ENCODE measurements at places on chromosomes 4 and X.
A peak's percentile ranks its signal among the peaks of the same experiment; 100 is the strongest.

DNA sequence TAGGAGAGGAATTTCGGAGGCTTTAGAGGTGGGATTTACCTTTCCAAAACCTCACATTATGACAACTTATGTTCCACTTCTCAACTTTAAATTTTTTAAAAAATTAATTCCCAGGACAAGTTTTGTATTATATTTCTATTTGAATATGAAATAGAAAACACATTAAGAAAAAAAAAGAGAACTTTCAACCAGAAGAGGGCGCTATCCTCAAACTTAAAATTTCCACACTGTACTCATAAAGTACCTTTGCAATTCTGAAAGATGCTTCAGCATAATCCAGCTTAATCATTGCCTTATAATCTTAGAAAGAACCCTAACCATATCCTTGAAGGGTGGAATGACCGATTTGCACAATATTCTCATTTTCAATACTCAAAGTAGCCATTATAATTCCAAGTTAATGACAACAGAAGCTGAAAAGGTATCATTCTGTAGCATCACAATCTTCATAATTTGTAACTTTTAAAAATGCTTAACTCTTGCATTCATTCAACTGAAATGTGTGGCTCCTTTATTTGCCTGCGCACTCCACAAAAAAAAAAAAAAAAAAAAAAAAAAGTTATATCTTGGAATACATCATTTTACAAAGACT, 158.0 kb downstream of the KCNIP4 start:
- no peaks in the 10 kb centered on the region for H3K4me1 ChIP-seq
- H3K27ac ChIP-seq, result no peak overlapping the region
- no peaks in the 10 kb centered on the region for H3K27me3 ChIP-seq
- no peak overlapping the region for H3K4me3 ChIP-seq

DNA sequence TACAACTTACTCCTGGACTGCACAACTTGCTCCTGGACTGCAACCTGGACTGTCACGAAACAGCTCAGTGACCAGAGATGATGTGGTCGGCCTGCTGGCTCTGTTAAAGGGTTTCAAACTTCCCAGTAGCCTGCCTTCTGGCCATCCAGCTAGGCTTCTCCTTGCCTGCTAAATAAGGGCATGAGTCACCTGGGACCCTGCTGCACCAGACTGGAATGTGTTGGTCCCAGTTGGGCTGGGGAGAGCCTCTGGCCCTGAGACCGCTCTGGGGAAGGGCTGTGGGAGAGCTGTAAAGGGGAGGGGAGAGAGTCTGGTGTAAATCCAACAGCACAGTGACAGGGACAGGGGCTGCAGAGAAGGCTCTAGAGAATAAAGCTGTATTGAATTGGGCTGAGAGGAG, 165.8 kb downstream of the VSIG4 start:
- peaks cover 23% of the 10 kb centered on the region for H3K4me1 ChIP-seq
- DNase-seq, result no peak
- H3K27me3 ChIP-seq, result no peaks in the 10 kb centered on the region
- no peak overlapping the region for H3K27ac ChIP-seq

DNA sequence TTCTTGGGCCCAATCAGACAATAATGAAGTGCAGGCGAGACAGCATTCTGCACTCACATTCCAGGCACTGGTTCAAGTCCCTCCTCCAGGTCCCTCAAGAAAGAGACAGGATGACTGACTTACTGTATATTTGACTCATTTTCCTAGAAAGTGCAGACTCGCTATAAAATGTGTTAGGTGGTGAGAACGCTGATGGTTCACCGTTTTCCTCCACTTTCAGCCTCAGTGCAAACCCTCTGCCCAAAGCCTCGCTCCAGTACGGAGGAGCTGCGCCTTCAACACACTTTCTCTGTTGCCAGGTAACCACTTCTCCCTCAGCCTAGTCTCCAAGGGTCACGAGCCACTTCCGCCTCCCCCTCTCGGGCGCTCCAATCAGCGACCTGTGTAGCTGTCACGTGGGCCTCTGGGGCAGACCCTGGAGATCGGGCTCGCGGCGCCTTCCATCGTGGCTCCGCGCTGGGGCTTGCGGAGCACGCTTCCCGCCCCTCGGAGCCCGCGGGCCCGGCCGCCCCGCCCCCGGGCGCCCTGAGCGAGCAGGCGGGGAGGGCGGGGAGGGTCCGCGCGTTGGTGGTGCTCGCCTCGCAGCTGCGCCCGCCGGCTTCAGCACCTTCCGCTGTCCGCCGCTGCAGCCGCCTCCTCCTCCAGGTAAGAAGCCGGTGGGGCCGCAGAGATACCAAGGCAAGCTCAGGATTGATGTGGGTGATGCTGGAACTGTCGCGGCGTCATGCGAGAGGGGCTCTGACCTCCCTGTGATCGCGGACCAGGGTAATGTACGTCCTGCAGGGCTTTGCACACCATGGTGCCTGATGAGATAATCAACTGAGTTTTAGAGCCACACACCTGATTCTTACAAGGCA, at the start of gene WDR17:
TSS of gene WDR17 (plus strand) at position 407 of the 857 bp plus-strand sequence. CDS start 45,740 bp downstream, outside the sequence.
- H3K27ac ChIP-seq, result peak within 1 kb of the TSS; percentile 33
- H3K4me3 ChIP-seq, result peak within 1 kb of the TSS; percentile 95
- H3K36me3 ChIP-seq, result no peaks in the 10 kb centered on the region
- peak; percentile 90 for DNase-seq

- peaks cover 4% of the 10 kb centered on the region for H3K27me3 ChIP-seq
- H3K36me3 ChIP-seq, result no peaks in the 10 kb centered on the region
- H3K4me3 ChIP-seq, result no peak overlapping the region
- no peak overlapping the region for H3K27ac ChIP-seq
- no peaks in the 10 kb centered on the region for H3K4me1 ChIP-seq
These were observed 56.6 kb upstream of the C4orf54 start for GRCh38 chr4:99714179-99714578.

GRCh38 chrX:50643525-50644137, 170.4 kb downstream of the SHROOM4 start:
- H3K36me3 ChIP-seq, result no peaks in the 10 kb centered on the region
- peaks cover 4% of the 10 kb centered on the region for H3K4me1 ChIP-seq
- H3K27me3 ChIP-seq, result peaks cover 5% of the 10 kb centered on the region
- no peak overlapping the region for H3K4me3 ChIP-seq
- H3K27ac ChIP-seq, result no peak overlapping the region
- DNase-seq, result no peak

GRCh38 chrX:153477364-153477857, 7.0 kb upstream of the HAUS7 start:
- no peak overlapping the region for H3K4me3 ChIP-seq
- H3K27me3 ChIP-seq, result peaks cover 4% of the 10 kb centered on the region
- H3K4me1 ChIP-seq, result peaks cover 20% of the 10 kb centered on the region
- no peak for DNase-seq

- H3K36me3 ChIP-seq, result no peaks in the 10 kb centered on the region
- no peaks in the 10 kb centered on the region for H3K4me1 ChIP-seq
- no peak for DNase-seq
- H3K27me3 ChIP-seq, result peaks cover 4% of the 10 kb centered on the region
- no peak overlapping the region for H3K4me3 ChIP-seq
These were observed 692.6 kb downstream of the RAB28 start for GRCh38 chr4:12791536-12791935.

DNA sequence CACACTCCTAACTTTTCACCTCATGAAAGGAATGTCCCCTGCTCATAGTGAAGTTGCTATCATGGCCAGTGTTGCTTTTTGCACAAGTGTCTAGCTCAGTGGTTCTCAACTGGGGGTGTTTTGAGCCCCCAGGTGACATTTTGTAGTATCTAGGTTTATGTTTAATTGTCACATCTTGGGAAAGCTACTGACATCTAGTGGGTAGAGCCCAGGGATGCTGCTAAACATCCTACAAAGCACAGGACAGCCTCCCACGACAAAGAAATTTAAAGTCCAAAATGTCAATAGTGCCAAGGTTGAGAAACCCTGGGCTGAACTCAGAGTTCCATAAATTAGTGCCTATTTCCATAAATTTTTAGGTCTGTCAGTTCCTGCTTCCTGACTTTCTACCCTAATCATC, 70.7 kb upstream of the HCCS start:
- no peaks in the 10 kb centered on the region for H3K4me1 ChIP-seq
- no peak for DNase-seq
- H3K27ac ChIP-seq, result no peak overlapping the region
- no peaks in the 10 kb centered on the region for H3K36me3 ChIP-seq

- H3K4me1 ChIP-seq, result peaks cover 10% of the 10 kb centered on the region
- no peak overlapping the region for H3K4me3 ChIP-seq
- H3K36me3 ChIP-seq, result no peaks in the 10 kb centered on the region
- no peak overlapping the region for H3K27ac ChIP-seq
- peak; percentile 15 for DNase-seq
These were observed 116.8 kb upstream of the SHISA3 start for GRCh38 chr4:42280327-42281095.

All from nephron progenitor cell (in vitro differentiated cells).